Fibroblast of skin of back (primary cell): ENCODE measurements at places on chromosomes 11 and 22.

DNA sequence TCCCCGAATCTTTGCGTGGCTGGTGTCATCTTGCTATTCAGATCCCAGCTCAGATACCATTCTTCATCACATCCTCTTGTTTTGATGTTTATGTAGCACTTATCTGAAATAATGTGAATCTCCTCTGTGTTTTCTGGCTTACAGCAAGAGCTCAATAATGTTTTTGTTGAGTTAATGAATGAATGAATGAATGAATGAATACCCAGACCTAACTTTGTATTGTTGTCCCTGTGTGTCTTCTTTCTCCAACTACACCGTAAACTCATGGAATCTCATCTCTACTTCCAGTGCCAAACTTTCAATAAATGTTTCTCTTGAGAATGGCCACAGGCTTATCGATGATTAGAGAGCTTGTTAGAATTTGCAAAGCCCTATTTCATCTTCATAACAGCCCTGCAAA lies 110.2 kb downstream of the MYO18B start:
- no peak for DNase-seq

DNA sequence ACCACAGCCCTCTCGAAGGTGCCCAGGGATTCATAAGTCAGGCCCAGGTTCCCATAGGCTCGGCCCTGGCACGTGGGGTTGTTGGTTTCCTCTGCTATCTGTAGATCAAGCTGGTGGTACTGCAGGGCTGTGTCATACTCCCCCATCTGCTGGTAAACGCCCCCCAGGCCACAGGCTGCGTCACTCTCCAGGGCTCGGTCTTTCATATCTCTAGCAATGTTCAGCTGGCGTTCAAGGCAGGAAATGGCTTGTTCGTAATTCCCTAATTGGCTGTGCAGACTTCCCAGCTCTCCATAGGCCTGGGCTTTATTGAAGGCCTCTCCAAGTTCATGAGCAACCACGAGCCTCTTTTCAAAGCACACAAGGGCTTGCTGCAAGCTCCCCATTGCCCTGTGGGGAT lies 186.4 kb upstream of the PITPNB start:
- no peak for DNase-seq

- DNase-seq = no peak
Measured at GRCh38 chr11:68684385-68685356, at the start of gene GAL. TSS of gene GAL (plus strand) at chr11:68684544. CDS start at chr11:68684924, 380 bp downstream.

- no peak for DNase-seq
Measured at GRCh38 chr11:65456418-65456817, 33.8 kb downstream of the NEAT1 start.

GRCh38 chr11:109298865-109299264 lies 123.1 kb upstream of the C11orf87 start:
- DNase-seq = no peak

DNA sequence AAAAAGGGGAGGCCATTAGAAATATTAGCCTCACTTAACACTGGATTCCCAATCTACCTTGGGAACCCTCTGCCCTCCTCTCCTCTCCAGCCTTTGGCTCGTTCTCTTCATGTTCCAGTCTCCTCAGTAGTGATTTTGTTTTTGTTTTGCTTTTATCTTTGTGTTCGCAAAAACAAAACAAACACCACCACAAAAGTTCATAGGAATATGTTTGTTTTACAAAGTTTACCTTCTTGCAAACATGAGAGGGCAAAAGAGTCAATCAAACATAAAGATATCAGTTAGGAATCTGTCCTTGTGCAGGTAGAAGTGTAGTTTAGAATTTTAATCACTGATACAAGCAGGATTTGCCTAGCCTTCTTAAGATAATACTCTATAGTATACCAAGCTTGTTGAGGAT lies 179.7 kb upstream of the GUCY1A2 start:
- no peak for DNase-seq

DNA sequence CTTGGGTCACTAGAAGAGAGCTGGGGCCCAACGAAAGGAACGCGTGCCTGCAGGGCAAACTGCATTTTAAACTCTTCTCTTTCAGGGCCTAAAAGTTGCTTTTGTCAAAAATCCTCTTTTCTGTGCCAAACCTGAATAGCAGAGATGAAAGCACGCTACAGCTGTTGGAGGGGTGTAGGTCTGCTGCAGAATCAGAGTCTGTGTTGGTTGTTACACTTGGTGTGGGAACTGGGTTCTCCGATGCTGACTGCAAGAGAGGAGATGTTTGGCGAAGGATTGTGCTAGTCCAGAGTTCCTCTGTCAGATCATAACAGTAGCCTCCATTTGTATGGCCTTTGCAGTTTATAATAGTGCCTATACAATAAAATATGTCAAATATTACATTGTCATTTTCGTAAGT lies 41.8 kb downstream of the BARX2 start:
- no peak for DNase-seq

DNA sequence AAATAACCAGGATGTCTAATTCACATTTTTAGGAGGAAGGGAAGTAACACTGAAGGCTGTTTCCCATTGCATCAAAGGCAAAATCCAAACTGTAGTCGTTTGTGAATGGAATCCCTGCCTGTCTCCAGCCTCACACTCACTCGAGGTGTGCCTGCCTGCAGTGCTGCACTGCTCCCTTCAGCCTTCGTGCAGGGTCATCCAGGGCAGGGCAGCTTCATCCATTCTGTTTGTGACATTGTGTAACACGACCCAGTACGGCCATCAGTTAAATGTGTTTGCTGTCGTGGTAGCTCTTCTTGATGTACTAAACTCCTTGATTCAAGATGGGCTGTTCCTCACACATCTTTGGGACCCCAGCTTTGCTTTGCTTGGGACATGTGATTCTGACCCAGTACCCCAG lies 34.3 kb downstream of the LDLRAD3 start:
- no peak for DNase-seq
